ENCODE measurements at places on chromosomes 12 and 14.

DNA sequence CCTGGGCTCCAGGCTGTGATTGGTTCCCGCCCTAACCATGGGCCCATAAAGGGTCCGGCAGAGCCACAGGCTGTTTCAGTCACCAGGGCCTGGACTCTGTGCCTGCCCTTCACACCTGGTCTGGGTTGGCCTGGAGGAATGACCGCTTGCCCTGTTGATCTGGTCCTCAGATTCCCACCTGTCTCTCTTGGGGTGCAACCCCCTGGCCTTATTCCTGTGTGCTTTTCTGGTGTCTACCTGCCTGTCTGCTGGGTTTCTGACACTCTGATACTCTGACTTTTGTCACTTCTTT lies 2.9 kb upstream of the KRT83 start:
- peak; percentile 42 for DNase-seq

GRCh38 chr14:89178800-89179535 lies 238.1 kb downstream of the FOXN3 start:
- DNase-seq = no peak

- DNase-seq = no peak
Observed at GRCh38 chr14:92450351-92451070, 63.1 kb upstream of the RIN3 start.

DNA sequence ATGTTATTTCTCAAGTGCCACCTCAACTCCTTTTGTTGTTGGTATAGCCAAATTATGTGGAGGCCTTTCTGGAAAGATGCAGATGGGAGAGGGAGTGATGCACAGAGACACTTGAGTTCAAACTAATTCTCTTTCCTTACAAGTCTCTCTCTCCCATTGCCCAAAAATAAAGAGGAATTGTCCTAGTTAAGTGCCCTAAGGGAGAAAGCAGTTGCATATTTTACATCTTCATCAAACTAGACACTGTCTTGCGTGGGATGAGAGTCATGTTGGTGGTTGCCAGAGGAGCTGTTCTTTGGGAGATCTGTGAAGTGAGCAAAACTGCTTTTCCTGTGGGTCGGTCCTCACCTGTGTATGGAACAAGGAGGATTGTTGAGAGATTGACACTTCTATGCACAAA lies 72.2 kb downstream of the EP400 start:
- no peak for DNase-seq

DNA sequence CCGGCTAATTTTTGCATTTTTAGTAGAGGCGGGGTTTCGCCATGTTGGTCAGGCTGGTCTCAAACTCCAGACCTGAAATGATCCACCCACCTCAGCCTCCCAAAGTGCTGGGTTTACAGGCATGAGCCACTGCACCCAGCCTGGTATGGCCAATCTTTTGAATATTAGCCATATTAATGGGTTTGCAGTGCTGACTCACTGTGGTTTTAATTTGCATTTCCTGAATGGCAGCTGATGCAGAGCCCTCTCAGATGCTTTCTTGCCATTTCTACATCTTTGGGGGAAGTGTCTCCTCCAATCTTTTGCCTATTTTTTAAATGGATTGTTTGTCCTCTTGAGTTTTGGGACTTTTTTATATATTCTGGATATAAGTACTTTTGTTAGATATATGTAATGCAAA lies 55.5 kb upstream of the NPAS3 start:
- no peak for DNase-seq

DNA sequence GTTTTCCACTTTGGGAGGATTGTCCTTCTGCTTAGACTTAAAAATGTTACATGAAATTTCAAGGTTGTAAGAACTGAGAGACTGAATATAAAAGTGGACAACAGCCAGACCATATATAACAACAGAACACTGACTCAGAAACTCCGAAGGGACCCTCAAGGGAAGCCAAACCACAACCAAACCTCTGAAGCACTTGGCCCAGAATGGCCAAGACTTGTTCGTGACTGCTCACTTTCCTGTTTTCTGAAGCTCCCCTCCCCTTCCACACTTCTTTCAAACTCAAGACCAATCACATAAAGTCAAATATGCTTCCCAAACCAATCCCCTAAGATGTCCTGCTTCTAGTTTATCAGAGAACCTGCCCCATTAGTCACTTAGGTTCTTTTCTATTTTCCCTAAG lies 13.7 kb downstream of the OR6J1 start:
- DNase-seq = no peak

- no peak for DNase-seq
Observed at GRCh38 chr14:86541972-86542371, 1012.0 kb downstream of the FLRT2 start.

DNA sequence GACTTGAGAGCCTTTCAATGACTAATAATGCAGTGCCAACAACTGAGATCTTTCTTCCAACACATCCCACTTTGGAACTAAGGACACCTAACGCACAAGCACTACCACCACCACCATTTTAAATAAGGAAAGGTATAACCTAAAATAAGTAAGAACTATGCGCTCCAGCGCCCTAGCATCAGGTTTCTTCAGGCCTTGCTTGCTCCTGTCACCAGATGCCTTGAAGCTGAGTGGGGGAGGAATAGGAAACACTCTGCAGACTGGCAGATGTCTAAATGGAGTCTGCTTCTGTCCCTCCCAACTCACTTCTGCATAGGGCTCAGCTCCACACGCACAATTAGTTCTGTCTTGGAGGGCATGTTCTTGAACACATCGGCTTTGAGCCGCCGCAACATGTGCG lies 15.1 kb downstream of the CHD4 start:
- DNase-seq = no peak

DNA sequence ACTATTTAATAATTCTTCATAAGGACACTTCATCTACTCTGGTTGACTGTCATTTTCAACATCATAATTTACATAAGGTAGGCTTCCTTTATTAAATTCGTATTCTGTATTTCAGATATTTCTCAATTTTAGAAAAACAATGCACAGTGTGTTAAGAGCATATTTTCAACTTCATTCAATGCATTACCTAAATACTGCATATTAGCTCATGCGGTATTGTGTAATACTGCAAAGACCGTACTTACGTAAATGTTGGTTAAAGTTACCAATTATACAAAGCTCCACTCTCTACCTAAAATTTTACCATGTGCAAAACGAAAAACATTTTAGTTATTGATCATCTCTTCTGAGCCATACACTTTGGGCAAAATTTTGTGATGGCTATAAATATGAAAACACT lies 62.8 kb downstream of the EXOC5 start:
- no peak for DNase-seq

GRCh38 chr14:61050417-61050816 lies 69.4 kb downstream of the SLC38A6 start:
- no peak for DNase-seq

DNA sequence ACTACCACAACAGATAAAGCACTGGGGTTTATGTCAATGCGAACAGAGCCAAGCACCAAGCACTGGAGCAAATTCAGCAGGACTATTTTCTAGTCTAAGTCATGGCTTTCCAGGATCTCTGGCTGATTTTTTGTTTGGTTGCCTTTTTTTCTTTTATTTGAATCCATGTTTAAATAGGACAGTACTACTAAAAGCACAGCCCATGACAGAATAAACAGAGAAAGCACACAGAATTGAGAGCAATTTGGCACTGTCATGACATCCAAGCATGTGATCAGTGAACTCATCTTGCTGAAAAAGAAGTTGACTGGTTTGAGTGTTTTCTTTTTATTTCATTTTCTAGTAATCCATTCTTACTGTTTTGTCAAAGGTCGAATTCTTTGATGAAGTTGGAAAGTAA lies 23.1 kb upstream of the RERG start:
- no peak for DNase-seq

Measured in aorta (tissue), 5 donors.